ENCODE measurements at places on chromosomes 5 and 9. TPM values are rescaled to one million over a fixed set of nuclear protein-coding genes. Genes with fewer than 3 reads are reported as not detected.

DNA sequence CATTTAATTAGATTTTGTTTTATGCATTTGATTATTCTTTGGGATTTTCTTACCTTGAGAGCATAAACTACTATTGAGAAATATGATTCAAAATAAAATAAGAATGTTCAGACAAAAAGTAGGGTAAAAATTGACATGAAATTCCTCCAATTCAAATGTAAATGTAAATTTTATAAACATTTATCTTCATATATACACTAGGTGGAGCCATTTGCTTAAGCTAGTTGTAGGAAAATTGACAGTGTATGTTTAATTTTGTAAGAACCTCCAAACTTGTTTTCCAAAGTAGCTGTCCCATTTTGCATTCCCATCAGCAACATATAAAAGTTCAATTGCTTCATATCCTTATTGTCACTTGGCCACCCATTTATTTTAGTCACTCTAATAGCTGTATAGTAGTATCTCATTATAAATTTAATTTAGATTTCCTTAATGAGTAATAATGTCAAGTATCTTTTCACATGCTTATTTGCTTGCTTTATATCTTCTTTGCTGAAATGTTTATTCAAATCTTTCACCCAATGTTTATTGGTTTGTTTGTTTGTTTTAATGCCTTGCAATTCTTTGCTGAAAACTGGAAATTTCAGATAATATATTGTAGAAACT lies 37.6 kb upstream of the SLCO6A1 start:
- no peaks in the 10 kb centered on the region for H3K27me3 ChIP-seq
- H3K36me3 ChIP-seq, result no peaks in the 10 kb centered on the region
- no peak for DNase-seq
- no peak overlapping the region for H3K4me3 ChIP-seq
- no peaks in the 10 kb centered on the region for H3K4me1 ChIP-seq

DNA sequence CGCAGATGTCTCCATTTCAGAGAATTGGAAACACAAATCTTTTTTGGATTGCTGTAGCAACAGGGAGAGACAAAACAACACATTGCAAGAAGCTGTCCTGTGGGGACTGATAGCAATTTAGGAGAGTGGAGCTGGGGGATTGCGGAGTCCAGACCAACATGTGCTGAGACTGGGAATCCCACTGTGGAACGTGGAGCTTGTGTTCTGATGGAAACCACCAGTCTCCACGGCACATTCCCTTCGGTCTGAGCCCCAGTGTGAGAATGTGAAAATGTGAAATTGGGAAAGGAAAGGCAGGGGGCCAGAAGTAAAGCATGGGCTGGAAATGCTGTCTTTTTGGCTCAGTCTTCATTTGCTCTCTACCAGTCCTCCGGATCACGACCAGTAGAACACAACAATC lies 348.8 kb upstream of the TNC start:
- H3K27ac ChIP-seq, result no peak overlapping the region
- DNase-seq, result no peak
- H3K4me1 ChIP-seq, result no peaks in the 10 kb centered on the region
- no peak overlapping the region for H3K4me3 ChIP-seq
- H3K27me3 ChIP-seq, result no peaks in the 10 kb centered on the region

DNA sequence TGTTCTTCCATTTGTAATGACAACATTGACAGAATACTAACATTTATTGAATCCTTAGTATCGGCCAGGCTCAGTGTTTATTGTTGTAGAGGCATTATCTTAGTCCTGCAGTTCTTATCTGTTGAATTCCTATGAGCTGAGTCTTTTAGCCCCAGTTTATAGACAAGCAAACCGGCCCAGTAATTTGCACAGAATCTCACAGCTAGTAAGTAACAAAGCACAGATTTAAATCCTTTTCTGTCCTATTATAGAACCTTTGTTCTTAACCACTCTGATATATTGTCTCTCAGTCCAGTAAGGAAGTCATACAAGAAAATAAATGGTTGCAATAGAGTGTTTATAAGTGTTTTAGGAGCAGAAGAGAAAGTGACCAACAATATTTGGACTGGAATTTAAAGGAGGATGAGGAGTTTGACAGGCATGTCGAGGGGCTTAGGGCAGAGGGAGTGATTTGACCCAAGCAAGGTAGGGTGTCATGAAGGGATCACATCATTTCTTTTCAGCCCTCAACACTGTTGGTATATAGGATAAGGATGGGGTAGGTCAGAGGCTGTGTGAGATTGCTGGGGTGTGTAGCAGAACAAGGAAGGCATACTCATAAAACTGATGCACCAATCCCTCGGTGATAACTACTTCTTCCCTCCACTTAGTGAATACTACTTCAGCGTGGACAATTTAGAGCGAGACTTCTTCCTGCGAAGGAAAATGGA lies 39.5 kb downstream of the LARP1 start:
- H3K36me3 ChIP-seq, result peaks cover 46% of the 10 kb centered on the region
- no peaks in the 10 kb centered on the region for H3K4me1 ChIP-seq
- H3K4me3 ChIP-seq, result no peak overlapping the region
- no peak overlapping the region for H3K27ac ChIP-seq
- no peaks in the 10 kb centered on the region for H3K27me3 ChIP-seq
- no peak for DNase-seq

The MELK gene
- total RNA-seq, result 51.0 TPM

The ISL1 gene
- total RNA-seq, result not detected

- no peak for DNase-seq
- H3K4me1 ChIP-seq, result no peaks in the 10 kb centered on the region
- no peak overlapping the region for H3K4me3 ChIP-seq
- no peak overlapping the region for H3K27ac ChIP-seq
Observed at GRCh38 chr5:42483472-42484154, 60.4 kb downstream of the GHR start.

DNA sequence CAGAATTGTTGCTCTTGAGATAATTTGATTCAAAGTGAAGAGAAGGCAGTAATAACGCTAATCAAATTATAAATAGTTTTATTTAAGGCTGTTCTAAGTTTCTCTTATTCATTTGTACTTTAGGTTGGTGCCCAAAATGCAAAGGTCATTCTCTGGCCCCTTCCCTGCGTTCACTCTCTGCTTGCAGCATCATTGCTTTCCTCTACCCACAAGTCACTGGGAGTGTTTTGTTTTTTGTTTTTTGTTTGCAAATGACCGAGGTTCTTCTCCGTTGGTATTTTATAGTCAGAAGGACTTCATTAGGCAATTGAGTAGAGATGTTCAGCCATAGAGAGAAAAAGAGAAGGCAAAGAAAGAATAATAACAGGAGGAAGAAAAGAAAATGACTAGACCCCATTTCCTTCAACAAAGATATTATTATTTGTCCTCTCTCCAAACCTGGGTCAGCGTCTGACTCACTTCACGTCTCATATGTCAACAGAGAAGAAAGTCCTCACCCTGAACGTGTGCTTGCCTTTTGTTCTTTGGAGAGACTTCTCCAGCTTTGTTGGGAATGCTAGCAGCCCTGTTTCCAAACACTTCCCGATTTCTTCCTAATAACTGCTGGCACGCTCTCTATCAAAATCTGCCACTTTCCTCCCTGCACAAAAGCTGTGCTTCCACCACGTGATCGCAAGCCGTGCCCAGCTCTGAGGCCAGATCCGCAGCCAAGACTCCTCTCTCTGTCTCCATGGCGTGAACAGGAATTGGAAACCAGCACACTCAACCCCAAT lies 119.8 kb downstream of the EBF1 start:
- H3K36me3 ChIP-seq, result no peaks in the 10 kb centered on the region
- H3K4me3 ChIP-seq, result no peak overlapping the region
- H3K4me1 ChIP-seq, result no peaks in the 10 kb centered on the region
- no peak for DNase-seq
- H3K27ac ChIP-seq, result no peak overlapping the region
- no peaks in the 10 kb centered on the region for H3K27me3 ChIP-seq

GRCh38 chr5:80763873-80764647 lies 109.3 kb upstream of the DHFR start:
- H3K4me1 ChIP-seq, result no peaks in the 10 kb centered on the region
- DNase-seq, result no peak
- H3K27me3 ChIP-seq, result no peaks in the 10 kb centered on the region
- no peak overlapping the region for H3K4me3 ChIP-seq
- no peak overlapping the region for H3K27ac ChIP-seq

- H3K36me3 ChIP-seq, result no peaks in the 10 kb centered on the region
- H3K27ac ChIP-seq, result no peak overlapping the region
- H3K4me1 ChIP-seq, result no peaks in the 10 kb centered on the region
- H3K27me3 ChIP-seq, result no peaks in the 10 kb centered on the region
- DNase-seq, result no peak
- no peak overlapping the region for H3K4me3 ChIP-seq
Observed at GRCh38 chr9:92176068-92176799, 61.0 kb upstream of the SPTLC1 start.

The HRCT1 gene
- total RNA-seq, result not detected

DNA sequence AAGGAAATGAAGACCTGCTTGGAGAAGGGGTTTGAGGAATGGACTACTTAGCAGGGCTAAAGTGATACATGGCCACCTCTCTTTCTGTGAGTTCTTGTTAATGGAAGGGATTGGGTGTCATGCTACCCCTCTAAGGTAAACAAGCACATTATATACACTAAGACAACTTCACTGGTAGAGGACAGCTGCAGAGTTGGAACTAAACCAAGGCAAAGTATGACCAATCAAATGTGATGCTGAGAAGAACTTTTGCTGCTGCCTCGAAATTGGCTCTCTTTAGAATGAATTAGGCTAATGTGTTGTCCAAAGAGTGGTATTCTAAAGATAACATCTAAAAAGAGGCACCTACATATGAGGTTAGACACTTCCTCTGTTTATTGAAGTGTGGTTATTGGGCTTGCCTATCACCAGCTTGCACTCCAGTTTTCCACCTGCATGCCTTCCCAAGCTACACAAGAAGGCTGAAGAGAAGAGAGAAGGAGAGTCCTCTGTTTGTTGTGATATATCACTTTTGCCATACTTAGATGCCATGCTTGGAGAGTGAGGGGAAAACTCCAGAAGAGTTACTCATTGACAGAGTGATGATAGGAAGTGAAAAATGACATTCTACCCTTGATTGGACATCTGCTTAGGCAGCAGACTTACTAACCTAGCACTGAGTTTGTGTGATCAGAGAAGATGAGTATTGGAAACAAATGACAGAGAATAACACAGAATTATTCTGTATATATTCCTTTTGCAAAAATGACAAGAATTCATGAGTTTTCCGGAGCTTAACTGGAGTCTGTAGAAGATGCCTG lies 536.1 kb downstream of the ZNF608 start:
- DNase-seq, result no peak
- H3K4me3 ChIP-seq, result no peak overlapping the region
- H3K27me3 ChIP-seq, result no peaks in the 10 kb centered on the region
- no peaks in the 10 kb centered on the region for H3K36me3 ChIP-seq
- no peaks in the 10 kb centered on the region for H3K4me1 ChIP-seq
